Stimulated activated CD4-positive, alpha-beta T cell treated with anti-CD3 and anti-CD28 coated beads, TNF-alpha, amount 100 ng/mL, for 1 hour (primary cell): ENCODE measurements at places on chromosomes 4 and X.

DNA sequence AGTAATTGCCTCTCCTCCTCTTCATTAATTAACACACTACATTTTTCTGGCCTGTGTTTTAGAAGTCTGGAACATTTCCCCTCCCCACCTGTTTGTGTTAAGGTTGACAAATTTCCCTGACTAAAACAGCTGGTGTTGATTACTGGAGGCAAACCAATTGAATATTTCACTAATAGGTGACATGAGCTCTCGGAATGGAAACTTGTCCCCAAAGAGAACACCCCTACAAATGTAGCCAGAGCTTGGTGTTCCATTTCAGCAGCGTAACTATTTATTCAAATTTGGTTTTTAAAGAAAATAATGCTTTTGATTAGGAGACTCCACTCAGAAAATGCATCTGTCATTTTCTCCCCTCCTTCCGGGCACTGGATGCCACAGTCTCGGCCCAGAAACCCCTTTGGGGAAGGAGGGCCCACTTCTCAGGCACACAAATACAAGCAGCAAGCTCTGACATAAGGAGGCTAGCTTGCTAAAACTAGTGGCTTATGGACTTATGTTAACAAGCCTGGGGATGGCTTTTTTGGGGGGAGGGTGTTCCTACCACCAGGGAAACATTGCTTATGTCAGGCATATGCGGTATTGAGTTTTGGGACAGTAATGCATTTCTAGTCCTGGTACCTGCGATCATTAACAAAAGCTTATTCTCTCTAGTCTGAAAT is 2.2 kb downstream of the RNF150 start:
- no peak for DNase-seq

GRCh38 chr4:71472946-71473345 is 134.1 kb downstream of the SLC4A4 start:
- DNase-seq: no peak

- no peak for DNase-seq
Measured at GRCh38 chr4:1297456-1298325, 8.0 kb downstream of the MAEA start.

DNA sequence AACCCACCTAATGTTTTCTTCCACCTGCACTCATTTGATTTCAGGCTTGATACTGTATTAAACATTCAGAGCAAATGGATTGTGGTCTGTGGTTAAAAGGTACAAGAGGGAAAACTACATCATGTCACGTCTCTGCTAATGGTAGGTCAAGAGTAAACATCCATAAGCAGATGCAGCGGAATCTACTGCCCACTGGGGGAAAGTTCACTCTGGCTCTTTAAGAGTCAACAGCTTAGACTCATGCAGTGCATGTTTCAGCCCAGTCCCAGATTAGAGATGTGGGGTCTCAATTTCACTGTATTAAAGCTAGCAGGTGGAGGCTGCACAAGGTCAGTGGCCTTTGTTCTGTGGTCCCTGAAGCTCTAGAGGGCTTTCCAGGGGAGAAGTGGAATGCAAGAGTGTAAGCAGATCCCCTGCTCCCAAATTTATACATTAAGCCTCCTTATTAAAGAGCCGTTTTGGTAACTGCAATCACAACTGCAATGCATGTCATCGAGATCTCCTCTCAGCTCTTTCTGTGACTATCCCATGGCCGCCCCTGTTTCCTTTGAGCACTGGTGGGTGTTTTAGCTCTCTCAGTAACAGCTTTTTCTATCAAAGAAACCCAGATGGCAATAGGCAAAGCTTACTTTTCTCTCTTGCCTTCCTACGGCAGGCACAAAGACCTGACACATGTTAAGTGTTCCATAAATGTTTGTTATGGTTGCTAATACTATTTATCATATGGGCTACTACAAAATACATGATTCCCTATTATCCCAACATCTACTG is 53.4 kb downstream of the LDB2 start:
- DNase-seq: no peak

- no peak for DNase-seq
Measured at GRCh38 chr4:56874166-56874565, 33.5 kb upstream of the REST start.

- DNase-seq: no peak
Measured at GRCh38 chrX:1249101-1249887, 19.3 kb upstream of the CSF2RA start.

DNA sequence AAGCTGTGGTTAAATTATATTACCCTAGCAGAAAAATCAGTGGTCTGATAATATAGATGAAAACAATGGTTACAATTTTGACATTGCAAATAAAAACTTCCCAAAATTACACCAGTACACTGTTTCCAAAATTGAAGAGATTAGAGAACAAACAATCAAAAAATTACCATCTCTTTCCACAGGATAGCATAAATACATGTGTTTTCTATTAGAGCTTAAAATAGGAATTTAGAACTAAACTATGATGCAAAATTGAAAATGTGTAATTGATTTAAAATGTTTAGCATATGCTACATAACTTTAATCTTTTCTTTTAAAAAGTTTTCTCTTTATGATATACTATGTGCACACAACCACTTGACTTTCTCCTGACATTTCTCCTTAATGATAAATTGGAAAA is 6.7 kb downstream of the EDNRA start:
- DNase-seq: no peak

- no peak for DNase-seq
Measured at GRCh38 chr4:133149932-133150471, 908 bp downstream of the PCDH10 start.

GRCh38 chrX:57918750-57919436 is 8.6 kb upstream of the ZXDA start:
- no peak for DNase-seq

GRCh38 chr4:83772685-83773084 is 236.8 kb downstream of the GPAT3 start:
- DNase-seq: no peak

DNA sequence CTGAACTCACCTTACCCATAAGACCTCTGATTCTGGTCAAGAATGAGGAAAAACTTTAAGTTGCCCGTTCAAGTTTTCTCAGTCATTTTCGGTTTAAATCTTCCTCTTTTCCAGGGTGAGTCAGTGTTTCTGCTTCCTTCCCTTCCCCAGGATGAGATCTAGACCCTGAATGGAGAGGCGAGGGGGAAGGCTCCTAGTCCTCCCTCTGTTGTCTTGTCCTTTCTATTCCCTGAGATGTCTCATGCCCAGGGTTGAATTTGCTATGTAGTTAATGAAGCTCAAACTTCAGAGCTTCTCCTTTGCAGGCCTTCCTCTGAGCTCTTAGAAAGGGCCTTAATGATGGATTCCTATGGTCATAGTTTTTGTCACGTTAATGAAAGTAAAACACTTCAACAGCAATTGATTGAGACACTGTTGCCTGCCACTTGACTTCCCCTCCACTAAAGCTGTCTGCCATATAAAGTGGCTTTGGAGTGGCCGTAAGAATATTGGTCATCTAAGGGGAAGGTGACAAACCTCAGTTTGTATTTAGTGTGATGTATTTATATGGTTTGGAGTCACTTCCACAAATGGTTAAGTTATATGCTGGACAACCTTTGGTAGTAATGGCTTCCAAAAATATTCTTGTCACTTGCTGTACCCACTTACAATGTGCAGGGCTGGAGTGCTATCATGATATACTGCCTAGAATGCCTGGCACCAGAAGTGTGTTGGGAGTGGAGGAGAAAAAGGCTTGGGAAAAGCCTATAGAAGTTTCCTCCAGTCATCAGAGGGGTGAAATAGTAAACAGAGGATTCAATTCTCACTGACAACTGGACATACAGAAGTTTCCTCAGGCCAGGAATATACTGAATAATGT is 24.3 kb upstream of the GPRIN3 start:
- DNase-seq: no peak

DNA sequence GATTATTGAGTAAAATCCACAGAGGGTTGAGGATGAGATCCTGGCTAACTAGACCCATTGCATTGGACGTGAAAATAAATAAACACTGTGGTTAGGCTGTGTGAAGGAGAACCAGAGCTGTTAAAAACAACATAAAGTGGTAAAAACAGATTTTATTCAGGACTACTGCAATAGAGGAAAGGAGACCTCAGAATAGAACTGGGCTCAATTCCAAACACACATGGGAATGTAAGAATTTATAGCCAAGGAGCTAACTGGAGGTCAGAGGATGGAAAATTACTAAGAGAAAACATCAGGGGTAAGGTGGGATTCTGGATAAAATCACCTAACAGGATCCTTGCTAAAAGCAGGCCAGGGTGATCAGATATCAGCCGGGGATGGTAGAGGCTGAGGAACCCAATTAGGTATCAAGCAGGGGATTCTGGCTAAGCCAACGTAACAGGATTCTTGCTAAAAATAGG is 112.4 kb downstream of the RNF150 start:
- DNase-seq: no peak

GRCh38 chrX:111402344-111402743 is 9.6 kb downstream of the DCX start:
- DNase-seq: no peak

GRCh38 chrX:39242187-39242586 is 440.9 kb downstream of the MID1IP1 start:
- no peak for DNase-seq

- DNase-seq: no peak
Measured at GRCh38 chr4:135277980-135278315, 1076.4 kb upstream of the PABPC4L start.

DNA sequence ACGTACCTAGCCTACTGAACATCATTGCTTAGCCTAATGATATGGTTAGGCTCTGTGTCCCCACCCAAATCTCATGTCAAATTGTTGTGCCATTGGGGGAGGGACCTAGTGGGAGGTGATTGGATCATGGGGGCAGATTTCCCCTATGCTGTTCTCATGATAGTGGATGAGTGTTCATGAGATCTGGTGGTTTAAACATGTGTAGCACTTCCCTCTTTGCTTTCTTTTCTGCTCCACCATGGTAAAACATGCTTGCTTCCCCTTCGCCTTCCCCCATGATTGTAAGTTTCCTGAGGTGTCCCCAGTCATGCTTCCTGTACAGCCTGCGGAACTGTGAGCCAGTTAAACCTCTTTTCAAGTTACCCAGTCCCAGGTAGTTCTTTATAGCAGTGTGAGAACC is 102.6 kb downstream of the RAPGEF2 start:
- DNase-seq: no peak

DNA sequence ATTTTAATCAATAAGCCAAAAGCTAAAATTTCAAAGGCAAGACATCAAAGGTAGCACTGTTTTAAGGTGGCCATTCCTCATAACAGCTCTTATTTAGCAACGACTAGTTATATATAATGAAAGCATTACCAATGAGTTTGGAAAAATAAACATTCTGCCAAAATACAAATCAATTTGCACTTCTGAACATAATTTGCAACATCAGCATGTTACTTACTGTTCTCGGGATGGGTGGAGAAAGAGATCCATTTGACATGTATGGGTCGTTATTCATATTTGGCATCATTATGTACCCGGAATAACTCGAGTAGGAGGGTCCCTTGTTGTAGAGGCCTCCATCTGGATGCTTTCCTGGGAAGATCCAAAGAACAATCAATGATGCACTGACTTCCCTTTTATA is 5.4 kb downstream of the LEF1 start:
- DNase-seq: no peak

DNA sequence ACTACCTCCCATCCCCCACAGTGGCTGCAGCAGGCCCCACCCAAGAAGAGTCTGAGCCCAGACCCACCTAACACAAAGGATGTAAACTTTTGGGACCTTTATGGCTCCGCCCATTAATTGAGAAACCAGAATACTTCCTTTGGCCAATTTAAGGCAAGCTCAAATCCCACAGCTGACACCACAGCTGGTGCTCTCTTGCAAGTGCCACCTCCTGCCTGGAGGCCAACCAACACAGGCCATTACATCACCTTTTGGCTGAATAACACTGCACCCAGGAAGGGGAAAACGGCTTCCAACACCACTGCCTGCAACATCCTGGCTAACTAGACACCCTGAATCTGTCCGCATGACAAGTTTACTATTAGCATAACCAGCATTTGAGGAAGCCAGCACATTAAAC is 248.8 kb downstream of the PRDM5 start:
- DNase-seq: no peak

DNA sequence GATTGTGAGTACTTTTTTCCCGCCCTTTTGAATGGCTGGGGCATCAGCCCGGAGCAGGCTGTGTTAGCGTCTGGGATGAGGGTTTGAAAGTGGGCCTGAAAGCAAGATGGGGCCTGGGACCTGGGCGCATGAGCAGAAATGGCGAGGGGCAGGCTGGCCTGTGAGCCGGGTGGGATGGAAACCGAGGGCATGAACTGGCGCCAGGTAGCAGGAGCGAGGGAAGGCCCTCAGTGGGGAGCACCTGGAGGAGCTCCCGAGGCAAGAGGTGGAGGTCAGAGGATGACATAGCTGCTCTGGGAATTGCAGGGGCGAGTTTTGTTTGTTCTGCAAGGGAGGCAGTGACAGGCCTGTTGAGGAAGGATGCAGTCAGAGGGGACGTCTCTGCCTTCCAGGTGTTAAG is 68.6 kb downstream of the RGS12 start:
- DNase-seq: no peak

- no peak for DNase-seq
Measured at GRCh38 chr4:20462426-20463175, 210.9 kb downstream of the SLIT2 start.

GRCh38 chrX:24702362-24703184 is 8.9 kb downstream of the POLA1 start:
- no peak for DNase-seq

GRCh38 chr4:53591372-53591892 is at the start of gene LNX1:
TSS of gene LNX1 (minus strand) at chr4:53591486. CDS start at chr4:53574002, 17,484 bp downstream.
- no peak for DNase-seq

- DNase-seq: no peak
Measured at GRCh38 chr4:133157460-133158160, 8.5 kb downstream of the PCDH10 start.

GRCh38 chr4:122050841-122051240 is 99.0 kb upstream of the TRPC3 start:
- no peak for DNase-seq

GRCh38 chr4:183287677-183288076 is 32.4 kb downstream of the CLDN22 start:
- DNase-seq: no peak

- no peak for DNase-seq
Measured at GRCh38 chr4:145830699-145831098, 107.9 kb downstream of the ZNF827 start.

GRCh38 chr4:118004088-118004487 is 30.2 kb upstream of the NDST3 start:
- no peak for DNase-seq

GRCh38 chr4:152187693-152188092 is 348.2 kb downstream of the FBXW7 start:
- no peak for DNase-seq

- DNase-seq: no peak
Measured at GRCh38 chr4:10240691-10241090, 124.1 kb upstream of the WDR1 start.

- no peak for DNase-seq
Measured at GRCh38 chrX:147226801-147227200, 412.3 kb upstream of the CXorf51A start.
